ENCODE measurements at places on chromosomes 16 and 17.
A peak's percentile ranks its signal among the peaks of the same experiment; 100 is the strongest.

GRCh38 chr17:54085934-54086333 lies 263.2 kb downstream of the KIF2B start:
- DNase-seq = no peak

- DNase-seq = no peak
Observed at GRCh38 chr16:79287424-79287917, 313.1 kb downstream of the MAF start.

DNA sequence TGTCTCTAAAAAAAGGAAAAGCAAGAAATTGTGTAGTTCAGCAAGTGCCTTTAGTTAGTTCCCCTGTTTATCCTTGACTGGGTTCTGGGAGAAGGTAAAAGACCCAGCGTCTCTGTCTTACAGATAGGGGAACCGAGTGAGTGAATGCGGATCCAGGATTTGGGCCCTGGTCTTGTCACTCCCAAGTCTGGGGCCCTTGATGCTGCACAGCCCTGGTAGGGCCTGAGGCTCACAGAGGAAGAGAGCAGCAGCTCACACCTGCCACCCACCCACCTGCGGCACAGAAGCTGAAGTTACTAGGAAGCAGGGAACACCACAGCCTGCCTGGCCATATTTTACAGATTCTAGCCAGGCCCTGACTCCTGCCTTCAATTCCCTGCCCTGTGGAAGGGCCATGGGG lies 22.2 kb downstream of the LASP1 start:
- no peak for DNase-seq

DNA sequence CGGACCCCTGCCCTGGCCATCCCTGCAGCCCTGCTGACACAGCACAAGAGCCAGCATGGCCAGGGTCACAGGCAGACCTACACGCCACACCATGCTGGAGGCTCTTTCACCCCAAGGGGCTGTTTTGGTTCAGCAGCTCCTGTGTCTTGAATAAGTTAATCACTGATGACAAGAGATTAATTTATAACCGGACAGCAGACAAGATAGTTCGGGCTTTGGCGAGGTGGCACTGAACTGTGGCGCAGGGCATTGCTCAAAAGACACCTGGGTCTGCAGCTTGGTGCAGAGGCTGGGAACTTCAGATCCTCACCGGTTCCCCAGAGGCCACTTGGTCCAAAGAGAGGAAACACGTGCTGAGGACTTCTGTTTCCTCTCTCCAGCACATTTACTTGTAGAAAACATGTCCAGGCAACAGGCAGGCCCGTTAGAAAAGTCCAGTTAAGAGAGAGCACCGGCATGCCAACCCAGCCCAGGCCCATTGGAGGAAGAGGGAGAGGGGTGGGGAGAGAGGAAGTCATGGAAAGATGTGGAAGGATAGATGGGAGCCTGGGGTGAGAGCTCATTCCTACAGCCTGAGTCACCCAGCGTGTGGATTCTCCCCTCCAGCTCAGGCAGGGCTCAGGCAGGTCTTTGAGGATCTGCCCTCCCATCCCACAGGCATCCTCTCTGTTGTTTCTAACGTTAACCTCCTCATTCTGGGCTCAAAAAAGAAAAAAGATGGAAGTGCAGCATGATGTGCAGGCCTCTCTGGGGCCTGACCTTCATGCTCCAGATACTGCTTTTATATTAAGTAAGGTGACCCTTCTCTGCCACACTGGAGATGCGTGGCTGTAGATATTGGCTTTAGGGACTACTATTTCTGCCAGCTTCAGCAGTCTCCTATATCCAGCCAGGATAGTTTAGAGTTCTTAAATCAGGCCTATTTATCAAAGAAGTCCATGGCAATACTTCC lies 80.0 kb upstream of the HNF1B start:
- DNase-seq = no peak

DNA sequence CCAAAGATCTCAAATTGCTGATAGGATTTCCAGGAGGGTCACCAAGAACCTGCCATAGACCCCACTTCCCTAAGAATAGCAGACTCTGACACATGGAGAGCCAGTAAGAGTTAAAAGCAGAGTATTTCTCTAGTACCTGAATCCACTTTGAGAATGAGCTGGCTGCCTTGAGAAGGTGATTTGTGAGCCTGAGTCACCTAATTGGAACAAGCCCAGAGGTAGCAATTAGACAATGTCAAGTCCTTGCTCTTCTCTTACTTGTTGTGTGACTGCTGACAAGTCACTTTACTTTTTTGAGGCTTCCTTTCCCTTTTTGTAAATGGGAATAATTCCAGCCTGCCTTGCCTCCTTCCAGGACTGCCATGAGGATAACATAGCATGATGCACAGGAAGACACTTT lies 76.1 kb upstream of the ASIC2 start:
- no peak for DNase-seq

DNA sequence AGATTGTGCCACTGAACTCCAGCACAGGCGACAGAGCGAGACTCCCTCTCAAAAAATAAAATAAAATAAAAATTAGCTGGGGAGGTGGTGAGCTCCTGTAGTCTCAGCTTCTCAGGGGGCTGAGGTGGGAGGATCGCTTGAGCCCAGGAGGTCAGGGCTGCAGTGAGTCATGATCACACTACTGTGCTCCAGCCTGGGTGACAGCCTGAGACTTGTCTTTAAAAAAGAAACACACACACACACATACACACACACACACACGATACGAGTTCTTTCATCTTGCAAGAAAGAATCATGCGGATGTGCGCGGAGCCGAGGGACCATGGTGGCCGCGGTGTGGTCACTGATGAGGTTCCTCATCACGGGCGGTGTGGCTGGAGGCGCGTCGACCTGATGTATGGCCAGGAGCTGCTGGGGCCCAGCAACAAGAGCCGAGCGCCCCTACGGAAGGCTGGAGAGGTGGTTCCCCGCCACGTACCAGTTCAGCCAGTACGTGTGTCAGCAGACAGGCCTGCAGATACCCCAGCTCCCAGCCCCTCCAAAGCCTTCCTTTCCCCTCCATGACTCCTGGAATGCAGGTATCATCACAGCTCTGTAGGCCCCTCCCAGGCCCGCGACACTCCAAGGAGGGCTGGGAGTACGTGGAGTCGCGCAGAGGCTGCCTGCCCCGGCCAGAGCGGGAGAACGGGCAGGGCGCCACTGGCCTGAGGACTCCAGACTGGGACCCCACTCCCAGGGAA lies 20.7 kb downstream of the NXN start:
- DNase-seq = no peak

- DNase-seq = no peak
Observed at GRCh38 chr17:55806745-55807495, 56.1 kb downstream of the PCTP start.

GRCh38 chr17:6444571-6445335 lies 498 bp downstream of the PIMREG start:
- no peak for DNase-seq

DNA sequence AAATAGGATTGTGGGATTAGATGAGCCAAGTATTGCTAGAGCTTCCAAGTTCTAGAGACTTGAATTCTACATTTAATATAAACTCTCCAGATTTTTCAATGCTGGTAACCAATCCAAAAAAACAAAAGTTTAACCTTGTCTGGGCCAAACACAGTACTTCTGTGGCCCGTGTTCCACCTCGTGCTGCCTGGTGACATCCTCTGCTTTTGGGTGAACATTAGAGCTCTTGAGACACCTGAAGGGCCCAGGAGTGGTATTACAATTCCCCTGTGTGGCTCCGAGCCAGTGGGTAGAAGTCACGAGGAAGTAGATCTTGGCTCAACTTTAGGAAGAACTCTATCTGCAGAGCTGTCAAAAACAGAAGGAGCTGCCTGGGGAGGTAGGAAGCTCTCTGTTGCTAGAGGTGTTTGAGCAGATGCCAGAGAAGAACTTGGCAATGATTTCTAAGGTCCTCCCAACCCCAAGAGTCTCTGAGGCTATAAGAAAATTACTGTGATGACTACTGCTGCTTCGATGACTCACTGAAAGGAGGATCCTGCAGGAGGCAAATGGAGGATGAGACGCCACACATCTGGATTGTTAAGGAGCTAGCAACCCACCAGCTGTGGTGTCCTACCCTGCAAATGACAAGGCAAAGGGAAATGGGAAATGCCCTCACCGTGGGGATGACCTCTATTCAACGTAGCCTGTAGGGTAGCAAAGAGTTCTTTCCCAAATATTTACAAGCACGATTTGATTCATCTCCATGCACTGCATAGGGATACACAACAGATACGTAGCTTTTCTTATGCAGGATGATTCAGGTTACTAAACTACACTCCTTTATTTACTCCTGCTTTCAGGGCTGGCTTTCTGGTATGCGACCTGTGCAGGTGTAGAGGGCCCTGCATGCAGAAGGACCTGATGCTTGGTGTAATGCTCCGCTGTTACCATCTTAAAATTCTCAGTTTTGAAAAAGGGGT lies 45.8 kb upstream of the GAS7 start:
- no peak for DNase-seq

DNA sequence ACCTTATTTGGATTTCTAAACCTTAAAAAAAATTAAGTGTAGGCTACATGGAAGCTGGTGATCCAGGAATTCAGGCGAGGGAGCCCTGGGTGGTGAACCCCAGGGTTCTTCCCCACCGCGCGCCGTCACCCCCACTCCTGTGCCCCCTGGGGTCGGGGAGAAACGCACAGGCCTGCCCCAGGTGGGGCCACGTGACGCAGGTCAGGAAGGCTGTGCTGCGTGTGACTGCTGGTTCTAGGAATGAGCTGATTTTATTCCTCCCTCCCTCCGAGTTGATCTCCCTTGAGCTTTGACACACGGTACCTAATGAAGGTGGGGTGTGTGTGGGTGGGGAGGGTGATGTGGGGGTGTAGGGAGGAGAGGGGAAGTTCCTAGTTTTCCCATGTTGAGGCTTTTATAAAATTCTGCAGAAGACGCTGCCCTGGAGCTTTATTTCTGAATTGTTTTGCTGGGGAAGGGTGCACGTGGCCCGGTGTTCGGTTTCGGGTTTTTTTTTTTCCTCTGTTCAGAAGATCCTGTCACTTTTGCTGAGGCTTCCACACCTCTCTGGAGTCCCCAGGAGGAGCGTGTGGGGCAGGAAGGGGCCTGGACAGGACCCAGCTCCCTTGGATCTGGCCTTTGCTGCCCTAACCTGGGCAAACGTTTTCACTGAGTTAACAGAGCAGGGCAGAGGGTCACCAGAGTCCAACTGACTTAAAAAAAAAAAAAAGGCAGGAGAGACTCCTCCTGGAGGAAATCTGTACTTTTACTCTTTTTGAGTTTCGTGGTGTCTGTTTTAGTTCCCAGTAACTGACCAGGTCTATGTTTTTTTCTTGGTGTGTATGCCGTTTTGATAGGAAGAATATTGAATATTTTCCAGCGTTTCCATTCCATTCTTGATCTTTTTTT lies 55.8 kb upstream of the GSE1 start:
- DNase-seq = no peak

DNA sequence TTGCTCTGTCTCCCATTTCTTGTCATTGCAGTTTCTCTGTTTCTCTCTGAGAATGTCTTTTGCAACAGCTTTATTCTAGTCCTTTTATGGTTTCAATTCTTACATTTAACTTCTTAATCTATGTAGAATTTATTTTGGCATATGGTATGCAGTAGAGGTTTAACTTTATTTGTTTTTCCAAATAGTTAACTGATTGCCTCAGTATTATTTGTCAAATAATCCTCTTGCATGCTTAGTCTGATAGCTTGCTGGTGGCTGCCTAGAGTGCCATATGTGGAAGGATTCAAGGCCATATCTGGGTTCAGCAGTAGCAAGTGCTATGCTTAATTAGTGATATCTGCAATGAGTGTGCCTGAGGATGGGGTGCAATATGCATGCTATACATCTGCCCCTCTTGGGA lies 6.9 kb downstream of the SNTB2 start:
- no peak for DNase-seq

GRCh38 chr16:74183601-74184360 lies 112.8 kb upstream of the PSMD7 start:
- no peak for DNase-seq

DNA sequence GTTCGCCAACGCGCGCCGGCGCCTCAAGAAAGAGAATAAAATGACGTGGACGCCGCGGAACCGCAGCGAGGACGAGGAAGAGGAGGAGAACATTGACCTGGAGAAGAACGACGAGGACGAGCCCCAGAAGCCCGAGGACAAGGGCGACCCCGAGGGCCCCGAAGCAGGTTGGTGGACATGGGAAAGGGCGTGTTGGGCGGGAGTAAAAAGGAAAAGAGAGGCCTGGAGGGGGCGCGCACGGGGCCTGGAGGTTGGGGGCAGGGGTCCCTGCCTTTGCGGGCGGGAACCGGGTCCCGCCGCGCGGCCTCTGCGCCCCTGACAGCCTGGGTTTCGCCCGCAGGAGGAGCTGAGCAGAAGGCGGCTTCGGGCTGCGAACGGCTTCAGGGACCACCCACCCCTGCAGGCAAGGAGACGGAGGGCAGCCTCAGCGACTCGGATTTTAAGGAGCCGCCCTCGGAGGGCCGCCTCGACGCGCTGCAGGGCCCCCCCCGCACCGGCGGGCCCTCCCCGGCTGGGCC lies 2.1 kb downstream of the IRX5 start:
- no peak for DNase-seq

GRCh38 chr17:74819801-74820436 lies 39.8 kb downstream of the GRIN2C start:
- DNase-seq = no peak

- no peak for DNase-seq
Observed at GRCh38 chr17:13086142-13086769, 68.4 kb upstream of the ELAC2 start.

GRCh38 chr17:40311575-40311974 lies 2.6 kb downstream of the RARA start:
- no peak for DNase-seq

DNA sequence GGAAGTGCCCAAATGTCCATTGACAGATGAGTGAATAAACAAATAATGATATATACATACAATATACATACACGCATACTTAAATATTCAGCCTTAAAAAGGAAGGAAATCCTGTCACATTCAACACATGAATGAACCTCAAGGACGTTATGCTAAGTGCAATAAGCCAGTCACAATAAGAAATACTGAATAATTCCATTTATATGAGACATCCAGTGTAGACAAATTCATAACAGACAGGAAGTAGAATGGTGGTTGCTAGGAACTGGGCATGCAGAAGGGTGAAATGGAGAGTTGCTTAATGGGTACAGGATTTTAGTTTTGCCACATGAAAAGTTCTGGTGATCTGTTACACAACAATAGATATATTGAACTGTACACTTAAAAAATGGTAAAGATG lies 8.8 kb upstream of the ITGB4 start:
- no peak for DNase-seq

GRCh38 chr16:53980675-53981074 lies 276.7 kb downstream of the FTO start:
- no peak for DNase-seq

DNA sequence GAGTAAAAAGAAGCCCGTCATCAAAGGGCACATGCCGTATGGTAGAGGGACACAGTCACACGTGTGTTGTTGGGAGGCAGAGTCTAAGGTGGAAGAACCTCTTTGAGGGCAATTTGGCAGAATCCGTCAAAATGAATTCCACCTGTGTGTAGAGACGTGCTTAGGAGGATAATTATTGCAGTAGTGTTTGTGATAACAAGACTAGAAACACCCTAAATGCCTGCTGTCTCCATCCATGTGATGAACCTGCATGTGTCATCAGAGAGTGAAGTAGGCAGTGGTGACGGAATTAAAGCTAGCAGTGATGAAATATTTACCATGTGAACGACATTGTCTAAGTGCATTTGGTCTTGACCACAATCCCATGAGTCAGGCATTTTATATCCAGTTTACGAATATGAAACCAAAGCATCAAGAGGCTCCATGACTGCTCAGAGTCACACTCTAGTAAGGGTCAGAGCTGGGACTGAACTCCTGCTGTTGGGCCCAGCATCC lies 61.3 kb upstream of the ADORA2B start:
- DNase-seq = peak; percentile 96

- DNase-seq = no peak
Observed at GRCh38 chr16:57997528-57998265, 2.8 kb downstream of the ZNF319 start.

All from inflammatory macrophage (primary cell).